ENCODE measurements at places on chromosomes 11 and 22.

DNA sequence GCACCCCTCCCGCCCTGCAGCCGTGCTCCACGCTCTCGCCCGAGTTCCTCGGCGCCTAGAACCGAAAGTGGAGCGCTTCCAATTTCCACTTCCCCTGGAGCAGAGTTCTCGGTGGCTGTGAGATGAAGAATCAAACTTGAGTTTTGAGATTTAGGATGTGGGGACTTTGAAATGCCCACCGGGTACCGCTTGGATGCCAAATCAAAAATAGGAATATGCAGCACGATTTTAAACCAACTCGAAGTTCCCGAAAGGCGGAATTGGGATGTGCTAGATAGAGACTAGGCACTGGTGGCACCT, 569 bp downstream of the POLA2 start:
- DNase-seq = peak; percentile 67

DNA sequence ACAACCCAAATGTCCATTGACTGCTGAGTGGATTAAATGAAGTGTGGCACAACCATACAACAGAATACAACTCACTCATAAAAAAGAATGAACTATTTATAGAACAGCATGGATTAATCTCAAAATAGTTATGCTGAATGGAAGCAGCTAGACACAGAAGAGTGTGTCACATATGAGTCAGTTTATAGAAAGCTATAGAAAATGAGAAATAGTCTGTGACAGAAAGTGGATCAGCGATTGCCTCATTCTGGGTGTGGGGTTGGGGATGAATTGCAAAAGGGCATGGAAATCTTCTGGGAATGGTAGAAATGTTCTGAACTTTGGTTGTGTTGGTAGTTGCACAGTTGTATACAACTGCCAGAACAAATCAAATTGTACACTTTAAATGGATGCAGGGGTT, 37.4 kb downstream of the PRR5L start:
- peak; percentile 21 for DNase-seq

GRCh38 chr11:19458721-19459120, 218.0 kb upstream of the E2F8 start:
- DNase-seq = no peak

- DNase-seq = peak; percentile 95
These were observed 58.2 kb downstream of the ZNF280B start for GRCh38 chr22:22450343-22450839.

- no peak for DNase-seq
These were observed 86.5 kb upstream of the B3GAT1 start for GRCh38 chr11:134498326-134499139.

- DNase-seq = peak; percentile 13
These were observed 3.3 kb upstream of the HEPN1 start for GRCh38 chr11:124915541-124916369.

- DNase-seq = peak; percentile 99
These were observed 4.0 kb upstream of the HMOX1 start for GRCh38 chr22:35376728-35377472.

GRCh38 chr22:30887453-30887852, 81.1 kb downstream of the MORC2 start:
- DNase-seq = peak; percentile 22

GRCh38 chr22:23375031-23375827, 194.9 kb downstream of the BCR start:
- DNase-seq = no peak

Data from inflammatory macrophage (primary cell).